Cardiac fibroblast (primary cell): ENCODE measurements at places on chromosomes 1 and 21.

DNA sequence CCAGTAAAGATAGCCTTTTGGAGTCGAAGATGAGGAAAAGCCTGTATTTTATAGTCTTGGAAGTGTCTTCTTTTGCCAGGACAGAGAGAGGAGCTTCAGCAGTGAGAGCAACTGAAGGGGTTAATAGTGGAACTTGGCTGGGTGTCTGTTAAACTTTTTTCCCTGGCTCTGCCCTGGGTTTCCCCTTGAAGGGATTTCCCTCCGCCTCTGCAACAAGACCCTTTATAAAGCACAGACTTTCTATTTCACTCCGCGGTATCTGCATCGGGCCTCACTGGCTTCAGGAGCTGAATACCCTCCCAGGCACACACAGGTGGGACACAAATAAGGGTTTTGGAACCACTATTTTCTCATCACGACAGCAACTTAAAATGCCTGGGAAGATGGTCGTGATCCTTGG, at the start of gene VCAM1:
VCAM1 (plus strand) TSS at position 253 of the 400 bp plus-strand sequence; CDS start at position 372, 119 bp downstream.
- DNase-seq, result peak; percentile 44

DNA sequence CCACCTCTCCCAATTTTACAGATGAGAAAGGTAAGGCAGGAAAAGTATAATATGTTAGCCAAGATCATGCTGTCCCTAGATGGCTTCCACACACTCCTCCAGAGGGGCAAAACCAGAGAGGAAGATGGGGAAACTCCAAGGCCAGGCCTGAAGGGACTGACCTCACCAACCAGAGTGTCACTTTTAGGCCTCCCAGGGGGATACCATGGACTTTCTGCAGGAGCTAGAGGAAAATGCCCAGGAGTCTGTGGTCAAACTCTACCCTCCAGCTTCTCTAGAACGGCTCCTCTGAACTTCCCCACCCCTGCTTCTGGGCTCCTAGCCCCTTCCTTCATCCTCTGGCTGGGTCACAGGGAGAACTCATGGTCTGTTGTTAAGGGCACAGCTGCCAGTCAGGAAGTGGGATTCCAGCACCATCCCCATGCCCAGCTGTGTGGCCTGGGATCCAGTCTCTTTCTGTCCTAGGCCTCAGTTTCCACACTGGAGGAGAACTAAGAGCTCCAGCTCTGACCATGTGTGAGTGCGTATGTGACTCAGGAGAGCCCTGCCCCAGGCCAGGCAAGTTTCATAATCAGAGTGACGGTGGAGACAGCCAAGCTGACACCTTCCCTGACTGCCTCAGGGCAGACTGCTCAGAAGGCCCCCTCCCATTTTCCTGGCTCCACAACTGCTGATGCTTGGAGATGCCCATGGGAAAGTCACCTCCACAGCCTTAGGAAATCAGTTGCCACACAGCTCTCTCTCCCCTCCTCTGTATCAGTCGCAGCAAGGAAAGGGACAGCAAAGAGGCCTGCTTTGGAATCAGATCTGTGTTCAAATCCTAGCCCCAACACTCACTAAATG, 1.9 kb downstream of the IGSF8 start:
- no peak for DNase-seq

DNA sequence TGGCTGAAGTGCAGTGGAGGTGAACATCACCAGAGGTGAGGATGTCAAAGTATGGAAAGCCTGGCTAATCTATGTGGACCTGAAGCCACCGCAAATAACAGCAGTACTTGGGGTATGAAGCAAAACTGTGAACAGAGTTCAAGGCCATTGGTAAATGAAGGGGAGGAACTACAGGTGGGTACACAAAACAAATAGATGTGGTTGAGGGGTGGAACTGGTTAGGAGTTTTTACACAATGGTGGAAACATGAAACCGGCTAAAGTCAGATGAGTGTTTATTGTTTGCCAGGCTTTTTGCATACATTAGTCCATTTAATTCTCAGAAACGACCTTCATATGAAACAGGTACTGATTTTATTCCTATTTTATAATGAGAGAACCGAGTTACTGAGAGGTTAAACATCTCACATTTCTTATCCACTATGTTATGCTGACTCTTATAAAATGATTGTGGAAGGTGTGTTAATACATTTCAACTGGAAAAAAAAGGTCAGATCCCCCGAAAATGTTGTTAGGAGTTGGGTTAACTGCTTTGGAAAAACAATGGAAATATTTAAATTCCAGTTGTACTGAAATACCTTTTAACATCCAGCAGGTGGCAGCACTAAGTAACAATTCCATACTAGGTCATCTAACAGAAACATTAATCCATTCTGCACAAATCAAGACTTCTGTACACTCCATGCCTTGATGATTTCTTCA, 44.3 kb upstream of the GTF2B start:
- DNase-seq, result peak; percentile 64

GRCh38 chr1:190578017-190578416, 100.4 kb upstream of the BRINP3 start:
- no peak for DNase-seq

- no peak for DNase-seq
Observed at GRCh38 chr1:17839641-17840196, 84.6 kb downstream of the ACTL8 start.
